ENCODE measurements at places on chromosomes 7 and 10.

GRCh38 chr10:5902511-5903274 is 12.7 kb downstream of the FBH1 start:
- no peak for DNase-seq

DNA sequence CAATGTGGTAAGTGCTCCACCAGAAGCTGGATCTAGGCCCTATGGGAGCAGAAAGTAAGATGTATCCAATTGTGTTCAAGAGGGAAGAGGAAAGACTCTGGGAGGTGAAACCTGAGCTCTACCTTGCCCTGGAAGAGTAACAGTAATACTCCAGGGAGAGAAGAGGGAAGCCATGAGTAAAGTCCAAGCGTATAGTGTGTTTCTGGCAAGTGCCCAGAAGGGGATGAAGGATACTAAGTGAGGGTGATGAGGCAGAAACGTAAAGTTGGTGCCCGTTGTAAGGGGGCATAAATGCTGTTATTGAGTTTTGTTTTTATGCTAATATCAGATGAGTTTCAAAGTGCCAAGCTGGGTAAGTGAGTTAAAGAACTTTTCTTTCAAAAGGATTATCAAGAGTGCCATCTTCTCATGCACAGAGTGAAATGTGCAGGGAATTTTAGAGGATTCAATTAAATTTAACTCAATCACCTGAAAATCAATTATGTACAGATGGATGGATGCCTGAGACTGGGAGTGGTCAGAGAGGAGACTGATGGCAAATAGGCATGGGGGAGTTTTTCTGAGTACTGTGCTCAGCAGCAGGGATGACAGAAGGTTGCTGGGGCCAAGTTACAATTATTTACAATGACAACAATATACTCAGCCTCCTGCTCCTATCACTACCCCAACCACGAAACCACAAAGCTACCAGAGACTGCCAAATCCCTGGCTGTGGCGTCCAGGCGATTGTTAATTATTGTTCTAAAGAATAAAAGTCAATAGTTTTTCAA is 123.3 kb upstream of the LAMB4 start:
- DNase-seq: no peak

GRCh38 chr7:66571568-66571967 is 57.1 kb upstream of the KCTD7 start:
- DNase-seq: no peak

GRCh38 chr10:8336629-8337331 is 282.3 kb downstream of the GATA3 start:
- DNase-seq: no peak

DNA sequence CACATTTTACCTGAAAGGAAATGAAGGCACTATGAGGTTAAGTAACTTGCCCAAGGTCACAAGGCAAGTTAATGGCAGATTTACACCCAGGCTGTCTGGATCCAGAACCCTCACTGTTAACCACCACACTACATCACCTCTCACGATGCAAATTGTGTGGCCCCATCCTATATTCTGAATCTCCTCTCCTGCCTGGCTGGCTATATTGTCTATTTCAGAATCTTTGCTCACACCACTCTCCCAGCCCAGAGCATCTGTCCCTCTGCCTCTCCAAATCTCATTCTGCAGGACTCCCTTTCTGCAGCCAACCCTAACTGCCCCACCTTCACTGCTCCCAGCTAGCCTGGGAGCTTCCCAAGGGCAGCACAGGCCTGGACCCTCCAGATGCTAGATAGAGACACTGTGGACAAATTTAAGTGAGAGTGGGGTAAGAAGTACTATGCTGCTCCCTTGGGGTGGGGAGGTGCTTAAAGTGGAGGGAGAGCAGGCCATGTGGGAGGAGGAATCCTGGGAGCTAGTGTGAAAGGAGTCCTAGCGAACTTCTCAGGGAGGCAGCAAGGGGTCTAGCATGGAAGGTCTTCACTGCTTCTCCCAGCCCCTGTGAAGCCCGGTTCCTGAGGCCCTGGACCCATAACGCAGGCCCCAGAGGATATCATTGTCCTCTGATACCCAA is 786 bp downstream of the CUEDC2 start:
- no peak for DNase-seq

GRCh38 chr7:134879815-134880475 is 100.5 kb downstream of the CALD1 start:
- DNase-seq: no peak

GRCh38 chr7:99752356-99752755 is 17.4 kb upstream of the CYP3A7 start:
- DNase-seq: no peak

DNA sequence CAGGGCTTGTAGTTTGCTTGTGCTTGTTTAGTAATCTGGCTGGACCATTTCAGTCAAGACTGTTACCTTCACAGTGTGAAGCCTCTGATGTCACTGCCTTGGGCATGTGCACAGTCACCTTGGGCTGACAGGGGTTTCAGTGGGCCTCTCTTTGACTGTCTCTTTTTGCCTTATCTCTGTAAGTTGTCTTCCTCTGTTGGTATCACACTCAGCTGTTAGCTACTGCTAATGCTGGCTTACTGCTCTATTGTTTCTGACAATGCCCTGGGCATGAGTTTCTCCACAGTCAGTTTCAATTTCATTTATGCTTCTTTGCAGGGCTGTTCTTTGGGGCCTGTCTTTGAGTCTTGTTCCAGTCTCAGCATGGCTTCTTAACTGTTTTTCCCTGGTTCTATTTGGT is 201.9 kb upstream of the SHH start:
- no peak for DNase-seq

DNA sequence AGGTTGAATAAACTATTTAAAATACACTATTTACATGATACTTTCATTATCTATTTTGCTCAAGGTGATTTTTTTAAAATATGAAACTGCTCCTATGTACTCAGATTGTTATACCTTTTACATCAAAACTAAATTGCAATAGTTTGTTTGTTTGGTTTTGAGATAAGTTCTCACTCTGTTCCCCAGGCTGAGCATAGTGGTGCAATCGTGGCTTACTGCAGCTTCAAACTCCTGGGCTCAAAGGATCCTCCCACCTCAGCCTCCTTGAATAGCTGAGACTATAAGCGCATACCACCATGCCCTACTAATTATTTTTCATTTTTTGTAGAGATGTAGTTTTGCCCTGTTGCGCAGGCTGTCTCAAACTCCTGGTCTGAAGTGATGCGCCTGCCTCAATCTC is 12.7 kb downstream of the TAS2R60 start:
- no peak for DNase-seq

GRCh38 chr10:26479766-26480492 is 41.8 kb downstream of the APBB1IP start:
- DNase-seq: no peak

DNA sequence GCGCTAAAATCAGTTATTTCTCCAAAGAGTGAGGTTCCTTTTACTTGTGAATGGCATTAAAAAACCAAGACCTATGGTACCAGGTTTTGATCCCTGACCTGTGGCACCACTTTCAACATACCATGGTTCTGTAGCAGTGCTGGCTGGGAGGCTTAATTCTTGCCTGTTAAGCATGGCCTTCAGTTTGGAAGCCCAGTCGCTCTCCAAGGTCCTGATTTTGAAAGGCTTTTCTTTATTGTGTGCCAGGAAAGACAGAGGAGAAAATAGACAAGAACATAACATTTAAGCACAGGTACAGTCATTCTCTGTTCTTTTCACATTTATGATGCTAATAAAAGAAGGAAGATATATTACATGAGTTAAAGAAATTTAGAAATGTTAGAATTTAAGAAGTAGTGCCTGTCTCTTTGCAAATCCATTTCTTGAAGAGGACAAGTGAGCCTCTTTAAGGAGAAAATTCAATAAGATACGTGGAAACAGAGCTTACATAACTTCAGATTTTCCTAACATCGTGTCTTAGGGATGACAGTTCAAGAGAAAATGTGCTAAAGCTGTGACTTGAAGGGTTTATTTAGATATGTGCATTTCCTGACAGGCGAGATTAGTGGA is 357.6 kb downstream of the DPP6 start:
- no peak for DNase-seq

- no peak for DNase-seq
Observed at GRCh38 chr10:47261121-47261520, 38.9 kb upstream of the GDF10 start.

DNA sequence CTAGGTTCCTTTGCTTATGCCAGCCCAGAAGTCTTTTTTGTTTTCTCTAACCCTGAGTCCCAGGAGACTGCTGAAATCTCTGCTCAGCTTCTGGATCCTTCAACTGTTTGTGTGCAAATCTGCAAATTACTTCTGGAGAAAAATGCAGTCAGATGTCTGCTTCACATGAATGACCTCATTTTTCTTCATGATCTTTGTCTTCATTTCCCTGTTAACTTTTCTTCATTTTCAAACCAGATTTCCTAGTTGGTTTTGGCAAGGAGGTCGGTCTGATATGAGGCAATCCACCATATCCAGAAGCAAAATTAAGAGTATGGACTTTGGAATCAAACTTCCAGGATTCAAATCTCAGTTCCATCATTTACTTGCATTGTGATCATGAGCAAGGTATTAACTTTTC is 66.8 kb downstream of the ZNF503 start:
- DNase-seq: no peak

- no peak for DNase-seq
Observed at GRCh38 chr10:74558897-74559296, 267.5 kb upstream of the KAT6B start.

- DNase-seq: no peak
Observed at GRCh38 chr7:127935847-127936376, 95.3 kb downstream of the LRRC4 start.

DNA sequence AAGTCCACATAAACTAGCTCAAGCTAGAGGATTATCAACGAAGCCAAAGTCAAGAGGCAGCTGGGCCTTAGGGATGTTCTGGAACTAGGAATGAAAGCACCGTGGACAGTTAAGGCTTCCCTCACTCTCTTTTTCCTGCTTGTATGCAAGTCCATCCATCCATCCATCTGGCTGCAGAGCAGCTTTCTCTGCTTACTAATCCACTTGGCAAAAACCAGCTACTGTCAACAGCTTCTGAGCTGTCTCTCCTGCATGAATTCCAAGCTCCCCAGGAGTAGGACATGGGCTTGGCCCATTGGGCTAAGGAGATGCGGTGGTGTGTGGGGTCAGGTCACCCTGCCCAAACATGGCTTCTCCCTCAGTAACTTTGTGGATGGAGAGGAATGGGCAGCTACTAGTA is 66.2 kb downstream of the NAMPT start:
- DNase-seq: no peak

GRCh38 chr7:46972205-46972604 is 609.7 kb downstream of the TNS3 start:
- no peak for DNase-seq

GRCh38 chr10:93376372-93377293 is 105.5 kb downstream of the MYOF start:
- DNase-seq: peak; percentile 52

DNA sequence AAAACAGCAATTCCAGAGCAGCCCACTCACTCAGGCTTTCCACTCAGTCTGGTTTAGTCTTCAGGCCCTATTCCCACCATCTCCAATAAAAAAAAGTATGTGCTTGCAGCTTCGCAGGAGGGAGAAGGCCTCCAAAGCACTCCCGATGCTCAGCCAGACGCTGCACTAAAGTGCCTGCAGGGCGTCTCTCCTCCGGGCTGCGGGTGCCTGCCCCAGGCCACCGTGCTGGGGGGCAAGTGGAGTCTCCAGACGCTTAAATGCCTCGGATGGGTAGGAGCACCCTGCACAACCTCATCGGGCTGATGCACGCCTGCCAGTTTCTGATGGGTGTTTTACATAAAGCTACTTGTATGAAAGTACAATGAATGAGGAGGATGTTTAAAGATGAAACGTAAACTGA is 31.3 kb upstream of the NCAPG2 start:
- no peak for DNase-seq

DNA sequence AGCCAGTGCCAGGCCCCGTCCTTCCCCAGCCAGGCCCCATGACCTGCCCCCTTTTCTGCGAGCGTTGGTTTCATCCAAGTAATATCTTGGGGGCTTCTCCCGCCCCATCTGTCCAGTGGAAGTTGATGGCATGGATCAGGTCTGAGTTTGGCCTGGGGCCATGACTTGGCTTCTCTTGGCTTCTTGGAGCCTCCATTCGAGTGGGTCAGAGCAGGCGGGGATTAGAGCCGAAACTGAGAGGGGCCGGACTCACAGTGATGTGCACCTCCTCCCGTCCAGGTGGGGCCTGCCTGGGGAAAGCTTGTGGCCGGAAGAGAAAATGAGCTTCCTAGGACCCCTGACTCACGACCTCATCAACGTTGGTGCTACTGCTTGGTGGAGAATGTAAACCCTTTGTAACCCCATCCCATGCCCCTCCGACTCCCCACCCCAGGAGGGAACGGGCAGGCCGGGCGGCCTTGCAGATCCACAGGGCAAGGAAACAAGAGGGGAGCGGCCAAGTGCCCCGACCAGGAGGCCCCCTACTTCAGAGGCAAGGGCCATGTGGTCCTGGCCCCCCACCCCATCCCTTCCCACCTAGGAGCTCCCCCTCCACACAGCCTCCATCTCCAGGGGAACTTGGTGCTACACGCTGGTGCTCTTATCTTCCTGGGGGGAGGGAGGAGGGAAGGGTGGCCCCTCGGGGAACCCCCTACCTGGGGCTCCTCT is 15.1 kb upstream of the LIMK1 start:
- DNase-seq: no peak

- peak; percentile 18 for DNase-seq
Observed at GRCh38 chr7:1742555-1743303, 72.7 kb downstream of the ELFN1 start.

DNA sequence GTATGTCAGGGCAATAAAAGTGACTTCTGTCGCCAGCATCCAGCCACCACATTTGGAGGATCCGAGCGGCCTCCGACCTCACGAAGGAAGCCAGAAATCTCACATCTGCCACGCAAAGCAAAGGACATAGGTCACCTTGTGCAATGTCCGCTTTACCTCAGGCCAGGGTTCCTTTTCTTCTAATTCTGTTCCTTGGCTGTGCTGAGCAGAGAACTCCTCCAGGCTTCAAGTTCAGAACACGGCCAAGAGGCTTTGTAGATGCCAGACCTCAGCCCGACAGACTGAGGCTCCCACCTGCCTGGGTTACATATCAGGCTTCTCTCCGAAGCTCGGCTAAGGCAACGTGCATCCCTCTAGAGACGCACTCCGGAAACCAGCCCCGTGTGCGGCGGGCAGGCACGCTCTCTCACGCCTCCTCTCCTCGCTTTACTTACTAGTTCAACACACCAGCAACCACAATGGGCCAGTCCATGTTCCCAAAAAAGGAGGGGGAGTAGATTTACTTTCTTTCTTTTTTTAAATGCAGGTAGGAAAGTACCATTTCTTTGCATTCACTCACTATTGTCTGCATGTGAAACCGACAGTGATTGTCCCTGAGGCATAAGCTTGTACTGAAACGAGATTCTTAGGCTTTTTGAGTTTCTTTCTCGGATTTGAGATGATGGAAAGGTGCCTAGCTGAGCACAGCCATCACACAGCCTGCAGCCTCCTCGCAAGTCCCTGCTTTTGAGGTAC is 122.4 kb upstream of the AFAP1L2 start:
- no peak for DNase-seq

GRCh38 chr10:97762056-97762455 is 9.7 kb downstream of the SFRP5 start:
- DNase-seq: no peak

GRCh38 chr7:45387837-45388236 is 186.3 kb upstream of the ADCY1 start:
- no peak for DNase-seq

All from hematopoietic multipotent progenitor cell treated with erythropoietin and hydrocortisone succinate and interleukin-3 and kit ligand, for 17 days (in vitro differentiated cells).